CD8-positive, alpha-beta memory T cell (primary cell): ENCODE measurements at places on chromosomes 6 and 20. TPM values are rescaled to one million over a fixed set of nuclear protein-coding genes. Genes with fewer than 3 reads are reported as not detected.

- no peak for DNase-seq
Measured at GRCh38 chr20:55778796-55779195, 226.5 kb downstream of the CBLN4 start.

DNA sequence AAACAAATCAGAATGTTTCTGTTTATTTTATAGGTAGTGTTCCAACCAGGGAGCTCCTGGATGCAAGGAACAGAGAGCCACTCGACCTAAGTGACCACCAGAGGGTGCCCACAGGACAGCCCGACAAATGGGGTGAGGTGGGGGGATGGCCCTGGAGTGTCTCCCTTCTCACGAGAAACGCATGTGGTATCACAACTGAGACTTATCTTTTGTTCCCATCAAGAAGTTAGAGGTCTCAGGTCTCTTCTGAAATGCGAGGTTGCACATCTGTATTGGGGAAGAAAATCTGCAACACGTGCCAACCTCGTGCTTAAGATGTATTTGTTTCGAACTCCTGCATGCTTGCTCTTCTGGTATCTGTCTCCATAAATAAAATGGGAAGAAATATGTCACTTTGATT lies 104.0 kb downstream of the ISM1 start:
- no peak for DNase-seq

DNA sequence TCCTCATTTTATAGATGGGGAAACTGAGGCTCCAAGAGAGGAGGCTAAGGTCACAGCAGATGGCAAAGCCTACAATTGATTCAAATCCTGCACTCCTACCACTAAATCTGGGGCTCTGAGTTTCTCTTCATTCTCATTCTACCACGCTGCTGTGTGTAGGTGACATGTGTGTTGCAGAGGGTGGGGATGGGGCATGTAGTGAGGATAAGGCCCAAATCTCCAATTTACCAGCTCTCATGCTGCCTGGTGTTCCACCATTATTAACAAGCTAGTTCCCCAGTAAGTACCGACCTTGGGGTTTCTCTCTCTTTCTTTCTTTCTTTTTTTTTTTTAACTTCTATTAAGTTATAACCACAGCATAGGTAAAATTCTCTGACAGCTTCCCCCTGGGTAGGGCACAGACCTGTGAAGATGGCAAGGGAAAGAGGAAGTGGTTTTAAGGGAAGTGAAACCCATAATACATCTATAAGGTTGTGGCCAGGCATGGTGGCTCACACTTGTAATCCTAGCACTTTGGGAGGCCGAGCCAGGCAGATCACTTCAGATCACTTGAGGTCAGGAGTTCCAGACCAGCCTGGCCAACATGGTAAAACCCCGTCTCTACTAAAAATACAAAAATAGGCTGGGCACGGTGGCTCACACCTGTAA lies 13.0 kb upstream of the MATN4 start:
- DNase-seq, result no peak

Gene GSTA1
- total RNA-seq, result not detected

Gene MAFB
- 2.0 TPM for total RNA-seq

DNA sequence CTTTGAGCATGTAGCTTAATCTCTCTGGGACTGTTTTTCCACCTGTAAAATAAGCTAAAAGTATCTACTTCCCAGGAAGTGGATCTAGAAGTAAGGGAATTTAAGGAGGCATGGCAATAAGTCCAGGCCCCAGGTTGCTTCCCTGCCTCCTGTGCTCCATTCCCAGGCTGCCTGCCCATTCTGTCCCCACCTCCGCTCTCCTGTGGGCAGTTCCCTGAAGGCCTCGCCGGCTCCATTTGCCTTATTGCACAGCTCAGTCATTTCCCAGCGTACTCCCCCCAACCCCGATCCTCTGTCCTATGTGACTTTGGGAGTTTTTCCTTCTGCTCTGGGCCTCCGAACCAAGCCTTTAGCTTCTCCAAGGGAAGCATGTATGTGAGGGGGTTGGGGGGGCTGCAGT lies 4.6 kb downstream of the SLC29A1 start:
- no peak for DNase-seq

Gene ISM1
- total RNA-seq, result 1.6 TPM

- no peak for DNase-seq
Measured at GRCh38 chr6:44224029-44224964, 902 bp downstream of the SLC29A1 start.

Gene ITCH
- total RNA-seq, result 45.6 TPM

DNA sequence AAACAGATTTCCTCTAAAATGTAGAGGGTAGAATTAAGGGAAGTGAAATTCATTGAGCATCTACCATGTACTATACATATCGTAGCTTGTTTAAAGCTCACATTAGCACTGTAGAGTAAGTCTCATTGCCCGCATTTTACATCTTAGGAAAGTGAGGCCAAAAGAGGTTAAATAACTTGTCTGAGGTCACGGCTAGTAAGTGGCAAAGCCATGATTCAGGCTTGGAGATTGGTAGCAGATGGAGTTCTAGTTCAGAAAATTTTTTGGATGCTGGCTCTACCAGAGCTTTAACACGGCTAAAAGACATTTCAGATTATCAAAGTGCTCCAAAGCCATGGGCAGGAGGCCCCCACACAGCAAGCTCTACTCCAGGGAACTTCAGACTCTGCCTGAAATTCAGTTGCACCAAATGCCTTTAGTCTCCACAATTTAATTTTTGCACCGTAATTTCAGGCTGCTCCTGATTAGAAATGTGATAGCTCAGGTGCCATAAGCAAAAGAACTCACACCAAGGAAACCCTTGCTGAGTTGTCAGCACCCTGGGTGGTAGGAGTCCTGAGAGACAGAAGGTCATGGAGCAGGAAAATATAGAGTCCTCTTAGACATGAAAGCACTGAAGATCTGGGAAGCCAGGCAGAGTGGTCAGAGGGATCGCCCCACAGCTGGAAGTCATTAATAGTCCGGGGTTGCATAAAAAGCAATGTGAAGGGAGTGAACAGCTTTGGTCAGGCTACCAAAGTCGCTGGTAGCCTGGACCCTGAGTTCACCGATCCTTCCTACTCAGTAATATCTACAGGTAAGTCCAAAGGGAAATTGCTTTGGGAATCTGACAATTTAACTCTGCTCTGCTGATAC lies 55.2 kb upstream of the ASIP start:
- DNase-seq, result no peak

Gene TRDN
- total RNA-seq, result not detected

DNA sequence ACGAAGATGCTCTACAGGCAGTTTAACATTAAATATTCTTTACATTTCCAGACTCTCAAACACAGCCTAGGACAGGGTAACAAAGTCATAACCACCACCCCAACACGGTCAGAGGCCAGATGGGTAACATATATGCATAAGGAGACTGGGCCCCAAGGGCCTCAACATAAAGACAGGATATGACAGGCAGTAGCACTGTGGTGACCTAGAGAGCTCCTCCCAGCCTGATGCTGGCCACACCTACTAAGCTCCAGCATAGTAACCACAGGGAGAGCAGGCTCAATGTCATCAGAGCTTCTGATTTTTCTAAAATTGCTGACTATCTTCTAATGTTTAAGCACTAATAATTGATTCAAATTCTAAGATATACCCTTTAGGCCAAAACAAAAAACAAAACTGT lies 21.7 kb downstream of the SMLR1 start:
- no peak for DNase-seq
